ENCODE measurements at places on chromosomes 16 and 17.
A peak's percentile ranks its signal among the peaks of the same experiment; 100 is the strongest.

DNA sequence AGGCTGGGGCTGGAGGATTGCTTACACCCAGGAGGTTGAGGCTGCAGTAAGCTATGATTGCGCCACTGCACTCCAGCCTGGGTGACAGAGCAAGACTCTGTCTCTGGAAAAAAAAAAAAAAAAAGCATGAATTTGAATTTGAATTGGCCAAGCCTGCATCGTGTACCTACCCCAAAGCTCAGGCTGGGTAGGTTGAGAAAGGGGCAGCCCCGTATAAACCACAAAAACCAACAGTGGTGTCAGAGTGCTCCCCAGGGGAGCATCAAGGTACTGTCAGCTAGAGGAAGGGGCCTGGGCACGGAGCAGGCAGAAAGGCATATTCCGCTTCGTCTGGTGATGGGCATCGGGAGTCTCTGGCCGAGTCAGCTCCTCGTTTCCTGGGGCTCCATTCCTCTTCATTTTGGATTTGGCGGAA is 40.9 kb downstream of the RAP1GAP2 start:
- DNase-seq, result peak; percentile 54

GRCh38 chr17:49585422-49586027 is 9.9 kb downstream of the NXPH3 start:
- DNase-seq, result peak; percentile 20

DNA sequence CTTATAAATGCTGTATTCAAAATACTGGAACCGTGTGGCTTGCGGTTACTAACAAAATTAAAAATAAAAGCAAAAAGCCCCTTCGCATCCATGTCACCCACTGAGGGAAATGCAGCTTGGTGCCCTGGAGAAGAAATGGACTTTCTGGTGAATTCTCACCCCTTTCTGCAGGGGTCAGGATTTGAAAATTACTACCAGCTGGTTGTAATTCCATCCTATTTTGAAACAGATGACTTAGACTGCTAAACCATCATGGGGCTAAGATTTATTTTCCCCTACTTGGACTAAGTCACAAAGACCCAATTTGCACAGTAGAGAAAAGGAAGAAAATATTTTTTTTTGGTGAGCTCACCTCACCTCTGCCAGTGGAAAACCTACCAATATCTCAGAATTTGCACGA is 111.4 kb upstream of the MYOCD start:
- DNase-seq, result no peak

GRCh38 chr17:78174870-78175642 is 6.7 kb downstream of the SYNGR2 start:
- DNase-seq, result no peak

DNA sequence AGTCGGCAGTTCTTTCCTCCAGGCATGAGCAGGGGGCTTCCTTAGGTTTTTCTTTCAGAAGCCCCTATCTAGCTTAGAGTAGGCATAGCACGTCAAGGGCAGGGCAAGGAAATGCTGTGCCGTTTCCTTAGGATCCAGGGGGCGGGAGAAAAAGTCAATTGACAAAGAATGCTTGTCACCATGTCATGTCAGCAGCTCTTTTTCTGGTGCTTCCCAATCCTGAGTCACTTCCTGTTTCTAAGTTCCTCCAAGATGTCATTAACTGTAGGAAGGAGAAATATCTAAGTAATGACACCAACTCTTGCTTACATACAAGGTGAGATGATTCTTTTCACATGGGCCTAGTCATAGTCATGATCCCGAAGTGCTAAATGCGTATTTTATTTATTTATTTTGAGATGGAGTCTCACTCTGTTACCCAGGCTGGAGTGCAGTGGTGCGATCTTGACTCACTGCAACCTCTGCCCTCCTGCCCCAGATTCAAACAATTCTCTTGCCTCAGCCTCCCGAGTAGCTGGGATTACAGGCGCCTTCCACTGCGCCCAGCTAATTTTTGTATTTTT is 35.2 kb downstream of the GJC1 start:
- no peak for DNase-seq
